ENCODE measurements at places on chromosomes 12 and 14. TPM values are rescaled to one million over a fixed set of nuclear protein-coding genes. Genes with fewer than 3 reads are reported as not detected.

HECTD1 gene
- 183 TPM for total RNA-seq

EMP1 gene
- 235 TPM for total RNA-seq

TESPA1 gene
- 0.42 TPM for total RNA-seq

ACOT6 gene
- total RNA-seq: not detected

ART4 gene
- total RNA-seq: 0.42 TPM

Measured in tibial nerve (tissue), 4 donors.